ENCODE measurements at places on chromosomes 11 and 22.

DNA sequence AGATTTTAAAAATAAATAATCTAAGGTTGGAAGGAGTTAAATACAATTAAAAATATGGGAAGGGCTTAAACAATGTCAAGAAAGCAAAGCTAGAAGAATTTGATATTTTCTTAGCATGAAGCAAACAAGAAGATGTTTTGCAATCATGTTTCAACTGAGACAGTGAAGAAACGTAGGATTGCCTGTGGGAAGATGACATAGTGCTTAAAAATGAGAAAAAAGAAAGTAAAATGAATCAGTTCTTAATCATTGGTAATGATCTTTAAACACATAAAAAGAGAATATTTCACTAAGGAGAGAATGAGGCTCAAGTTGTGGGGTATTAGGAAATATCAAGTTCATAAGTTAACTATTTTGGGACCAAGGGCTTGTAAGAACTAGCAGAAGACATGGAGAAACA, 855.0 kb downstream of the METTL15 start:
- DNase-seq, result no peak

GRCh38 chr11:74952752-74953151, 3.7 kb downstream of the SPCS2 start:
- DNase-seq, result no peak

- no peak for DNase-seq
These were observed 1.6 kb upstream of the BRSK2 start for GRCh38 chr11:1387961-1388762.

DNA sequence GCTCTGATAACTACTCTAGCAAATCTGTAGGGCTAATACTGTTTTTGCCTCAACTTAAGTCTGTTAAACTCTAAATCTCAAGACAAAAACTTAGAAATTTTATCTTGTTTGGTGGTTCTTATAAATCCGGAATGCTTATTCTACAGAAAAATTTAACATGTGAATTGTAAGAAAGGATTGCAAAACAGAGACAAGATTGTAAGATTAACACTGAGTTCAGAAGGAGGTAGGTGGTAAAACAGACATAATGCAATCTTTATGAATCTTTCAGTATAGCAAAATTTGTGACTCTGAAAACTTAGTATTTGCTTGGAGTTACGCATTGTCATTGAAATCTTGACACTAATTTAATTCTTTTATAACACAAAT, 263.9 kb downstream of the SBF2 start:
- DNase-seq, result no peak

DNA sequence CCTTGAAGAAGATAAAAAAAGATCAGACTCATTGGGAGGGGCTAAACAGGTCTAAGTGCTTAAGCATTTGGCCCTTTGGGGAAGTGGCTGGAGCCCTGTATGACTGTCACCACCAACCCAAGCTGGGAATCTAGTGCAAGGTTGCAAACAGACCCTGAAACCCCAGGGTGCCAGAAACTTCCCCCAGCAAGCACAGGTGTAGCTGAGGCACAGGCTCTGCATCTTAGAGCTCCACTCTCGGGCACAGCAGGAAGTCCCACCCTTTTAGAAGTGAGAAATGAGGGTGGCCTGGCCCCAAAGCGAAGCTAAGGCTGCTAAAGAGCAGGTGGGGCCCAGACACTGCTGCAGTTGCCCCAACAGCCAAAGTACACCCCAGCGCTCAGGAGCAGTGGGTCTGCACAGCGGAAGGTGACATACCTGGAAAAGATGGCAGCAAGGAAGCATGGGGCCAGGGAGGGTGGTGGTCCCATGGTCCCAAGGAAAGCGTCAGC, 5.8 kb upstream of the KDM2A start:
- DNase-seq, result no peak

- no peak for DNase-seq
These were observed 7.5 kb downstream of the MALAT1 start for GRCh38 chr11:65506290-65506771.

DNA sequence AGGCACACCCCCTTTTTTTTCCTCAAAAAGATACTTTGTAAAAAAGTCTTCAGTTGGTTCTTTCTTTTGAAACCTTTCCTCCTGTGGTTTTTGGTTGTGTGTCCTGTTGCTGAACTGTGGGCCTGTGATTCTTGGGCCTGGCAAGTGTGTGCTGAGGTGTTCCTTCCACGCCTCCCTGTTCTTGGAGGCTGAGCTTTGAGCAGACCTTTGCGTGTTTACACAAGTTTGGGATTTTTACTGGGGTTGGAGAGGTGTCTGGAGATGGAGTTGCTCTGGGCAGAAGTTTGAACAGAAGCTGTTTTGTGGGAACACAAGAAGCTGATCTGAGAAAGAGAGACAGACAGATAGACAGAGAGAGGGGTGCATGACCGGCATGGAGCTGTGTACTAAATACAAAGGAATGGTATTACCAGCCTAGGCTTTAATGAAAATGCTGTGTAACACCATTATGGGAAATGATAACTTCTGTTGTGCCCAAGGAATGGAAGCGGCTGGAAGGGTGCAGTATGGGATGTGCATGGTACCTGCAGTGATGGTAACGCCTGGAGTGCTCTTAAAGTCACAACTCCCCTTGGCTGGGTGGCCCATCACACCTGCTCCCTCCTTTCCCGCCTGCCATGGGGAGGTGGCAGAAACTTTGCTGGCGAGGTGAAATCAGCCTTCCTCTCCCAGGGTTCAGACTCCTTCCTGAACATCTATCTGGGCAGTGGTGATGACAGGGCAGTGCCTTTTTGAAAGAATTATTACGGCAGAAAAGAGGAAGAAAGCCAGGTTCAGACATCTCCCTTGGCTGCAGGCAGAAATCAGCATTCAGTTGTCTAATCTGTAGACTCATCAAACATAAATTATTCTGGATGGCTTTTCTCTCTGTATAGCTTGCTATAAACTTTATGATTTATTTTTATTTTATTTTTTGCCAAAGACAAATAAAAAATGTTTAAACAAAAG, 70.4 kb downstream of the LDLRAD3 start:
- no peak for DNase-seq

DNA sequence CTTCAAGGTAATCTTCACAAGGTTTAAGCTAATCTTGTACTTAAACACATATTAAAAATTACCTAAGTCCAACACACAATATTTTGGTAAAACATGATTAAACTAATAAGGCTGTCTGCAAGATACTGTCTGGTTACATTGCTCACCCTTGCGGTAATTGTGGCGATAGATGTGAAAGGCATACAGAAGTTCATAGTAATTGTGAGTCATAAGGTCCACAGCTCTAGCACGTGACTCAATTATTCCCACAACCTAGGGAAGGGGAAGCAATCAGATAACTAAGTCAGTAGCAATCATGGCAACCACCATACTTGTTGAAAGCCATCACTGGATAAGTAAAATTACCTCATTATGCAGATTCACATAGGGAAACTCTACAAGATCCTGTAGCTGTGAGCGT, 30.5 kb upstream of the FNBP4 start:
- peak; percentile 67 for DNase-seq

- DNase-seq, result no peak
These were observed 23.9 kb downstream of the IL10RA start for GRCh38 chr11:118009864-118010737.

DNA sequence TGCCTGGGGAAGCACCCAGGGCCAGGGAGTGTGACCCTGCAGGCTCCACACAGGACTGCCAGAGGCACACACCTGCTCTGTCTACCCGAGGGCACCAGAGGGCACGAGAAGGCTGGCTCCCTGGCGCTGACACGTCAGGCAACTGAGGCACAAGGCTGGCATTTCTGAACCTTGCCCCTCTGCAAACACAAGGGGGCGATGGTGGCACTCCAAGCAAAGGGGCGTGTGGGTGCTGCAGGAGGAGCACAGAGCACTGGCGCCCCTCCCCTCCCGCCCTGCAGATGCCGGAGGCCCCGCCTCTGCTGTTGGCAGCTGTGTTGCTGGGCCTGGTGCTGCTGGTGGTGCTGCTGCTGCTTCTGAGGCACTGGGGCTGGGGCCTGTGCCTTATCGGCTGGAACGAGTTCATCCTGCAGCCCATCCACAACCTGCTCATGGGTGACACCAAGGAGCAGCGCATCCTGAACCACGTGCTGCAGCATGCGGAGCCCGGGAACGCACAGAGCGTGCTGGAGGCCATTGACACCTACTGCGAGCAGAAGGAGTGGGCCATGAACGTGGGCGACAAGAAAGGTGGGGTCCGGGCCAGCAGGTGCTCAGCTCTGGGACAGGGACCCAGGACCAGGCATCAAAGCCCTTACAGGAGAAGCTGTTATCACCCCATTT, 20.8 kb upstream of the TXNRD2 start:
- DNase-seq, result no peak

DNA sequence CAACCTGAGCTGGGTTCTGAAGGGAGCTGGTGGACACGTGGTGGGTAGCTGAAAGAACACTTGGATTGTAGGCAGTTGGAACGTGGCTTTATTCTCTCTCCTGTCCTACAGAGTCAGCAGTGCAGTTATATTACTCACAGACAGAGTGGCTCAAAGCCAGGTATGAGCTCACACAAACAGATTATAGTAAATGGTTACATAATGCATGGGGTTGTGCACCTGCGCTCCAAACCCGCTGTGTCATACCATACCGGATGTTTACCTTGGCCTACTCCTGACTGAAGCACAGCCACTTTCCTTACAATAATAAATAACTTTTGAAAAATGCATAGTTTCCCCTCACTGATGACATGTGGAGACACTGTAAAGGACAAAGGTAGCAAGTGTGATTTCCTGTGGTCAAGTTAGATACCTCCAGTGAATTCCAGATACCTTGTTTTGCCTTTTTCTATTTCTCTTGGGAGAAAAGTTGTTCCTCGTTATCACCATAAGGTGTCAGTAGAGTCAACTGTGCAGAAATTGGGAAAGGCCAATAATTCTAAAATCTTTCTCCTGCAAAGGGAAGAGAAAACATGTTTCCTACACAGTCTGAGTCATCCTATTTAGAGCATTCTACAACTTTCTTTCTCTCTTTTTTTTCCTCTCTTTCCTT, 13.5 kb downstream of the MS4A6A start:
- DNase-seq, result no peak

GRCh38 chr11:43381802-43382201, 23.1 kb downstream of the TTC17 start:
- DNase-seq, result no peak

GRCh38 chr11:104003491-104003890, 32.9 kb upstream of the DDI1 start:
- no peak for DNase-seq

DNA sequence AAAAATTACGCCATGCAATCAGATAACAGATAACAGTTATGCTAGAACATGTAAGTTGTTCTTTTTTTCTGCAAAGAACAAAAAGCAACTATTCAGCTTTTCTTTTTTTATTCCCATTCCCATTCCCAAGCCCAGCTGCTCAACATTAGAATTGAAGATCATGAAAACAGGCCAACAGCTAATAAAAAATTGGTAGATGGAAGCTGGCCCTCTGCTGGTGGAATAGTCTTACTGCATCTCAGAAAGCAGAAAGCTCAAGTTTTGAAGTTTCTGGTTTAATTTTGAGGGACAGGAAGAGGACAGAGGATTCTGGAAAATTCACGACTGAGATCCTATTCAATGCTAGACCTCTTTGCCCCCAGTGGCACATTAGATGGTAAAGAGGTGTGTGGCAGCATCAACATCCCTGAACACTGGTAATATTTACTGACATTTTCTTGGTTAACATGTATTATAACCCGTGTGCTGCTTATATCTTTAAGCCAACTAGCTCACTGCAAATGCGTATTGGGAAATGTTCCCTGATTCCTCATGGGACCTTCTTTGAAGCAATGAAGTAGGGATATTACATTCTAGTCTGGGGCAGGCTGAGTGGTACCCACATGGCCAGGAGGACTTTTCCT, 591.2 kb downstream of the OPCML start:
- DNase-seq, result no peak

GRCh38 chr11:27681664-27682063, 18.6 kb downstream of the BDNF start:
- no peak for DNase-seq

DNA sequence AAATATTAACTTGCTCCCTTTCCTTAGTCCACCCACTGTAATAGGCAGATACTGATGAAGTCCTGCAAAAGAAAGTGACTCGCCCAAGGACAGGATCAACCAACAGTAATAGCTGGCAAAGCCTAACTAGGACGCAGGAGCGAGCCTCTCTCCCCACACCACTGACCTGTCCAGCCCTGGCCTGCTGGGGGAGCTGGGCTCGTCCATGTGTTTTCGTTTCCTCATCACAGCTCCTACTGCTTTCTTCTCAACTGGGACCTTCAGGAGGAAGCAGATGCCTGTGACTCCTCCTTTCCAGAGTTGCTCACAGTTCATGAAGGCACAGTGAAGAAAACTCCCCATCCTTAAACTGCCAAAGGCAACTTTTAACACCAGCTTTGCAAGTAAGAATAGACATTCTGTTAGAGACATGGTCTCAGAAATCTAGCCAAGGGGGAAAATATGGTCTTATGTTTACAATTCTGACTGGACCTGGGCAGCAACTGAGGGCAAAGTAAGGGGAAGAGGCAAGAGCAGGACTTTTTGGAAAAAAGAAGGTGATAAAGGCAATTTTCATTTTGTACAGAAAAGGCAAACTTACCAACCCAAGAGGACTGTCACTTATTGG, 11.6 kb upstream of the GPHA2 start:
- no peak for DNase-seq

DNA sequence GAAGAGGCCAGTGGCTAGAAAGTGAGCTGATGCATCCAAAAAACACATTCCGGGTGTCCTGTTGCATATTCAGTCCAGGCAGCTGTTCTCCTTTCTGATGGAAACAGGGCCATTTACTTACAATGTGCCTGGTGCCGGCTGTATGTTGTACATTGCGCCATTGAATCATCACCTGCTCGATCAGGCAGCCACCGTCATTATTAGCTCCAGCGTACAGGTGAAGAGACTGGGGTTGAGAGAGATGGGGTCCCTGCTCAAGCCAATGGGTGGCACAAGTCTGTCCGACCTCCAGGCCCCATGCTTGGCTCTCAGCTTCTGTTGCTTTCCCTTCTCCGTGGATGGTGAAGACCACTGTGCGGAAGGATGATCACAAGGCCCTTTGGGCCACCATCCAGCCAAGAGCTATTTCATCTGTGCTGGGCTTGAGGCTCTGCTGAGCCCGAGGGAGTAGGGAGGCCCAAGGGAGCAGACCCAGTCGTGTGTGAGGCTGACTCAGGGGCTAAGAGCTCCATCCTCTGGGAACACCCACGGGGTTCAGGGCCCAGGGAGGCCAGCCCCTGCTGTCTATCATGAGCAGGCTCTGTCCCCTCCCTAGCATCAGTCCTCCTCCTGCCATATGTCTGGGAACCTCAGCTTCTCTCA, 20.7 kb upstream of the EMID1 start:
- no peak for DNase-seq

DNA sequence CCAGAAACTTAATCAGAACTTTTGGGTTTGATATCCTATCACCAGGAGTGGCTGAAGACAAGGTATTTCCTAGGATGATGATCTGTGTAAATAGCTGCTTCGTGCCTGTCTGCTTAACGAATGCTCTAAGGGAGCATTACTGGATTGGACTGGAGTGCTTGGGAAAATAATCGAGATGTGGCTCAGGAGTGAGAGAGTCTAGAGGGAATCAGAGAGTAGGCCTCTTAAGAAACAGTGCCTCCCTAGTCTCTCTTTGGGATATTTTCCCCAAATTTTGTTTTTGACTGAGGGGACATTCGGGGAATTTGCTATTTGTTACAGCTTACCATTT, 2.5 kb downstream of the MAML2 start:
- no peak for DNase-seq
